ENCODE measurements at places on chromosomes 12 and 14. TPM values are rescaled to one million over a fixed set of nuclear protein-coding genes. Genes with fewer than 3 reads are reported as not detected.
A peak's percentile ranks its signal among the peaks of the same experiment; 100 is the strongest.

- no peak for DNase-seq
Observed at GRCh38 chr12:105109465-105110212, 2.1 kb downstream of the WASHC4 start.

DNA sequence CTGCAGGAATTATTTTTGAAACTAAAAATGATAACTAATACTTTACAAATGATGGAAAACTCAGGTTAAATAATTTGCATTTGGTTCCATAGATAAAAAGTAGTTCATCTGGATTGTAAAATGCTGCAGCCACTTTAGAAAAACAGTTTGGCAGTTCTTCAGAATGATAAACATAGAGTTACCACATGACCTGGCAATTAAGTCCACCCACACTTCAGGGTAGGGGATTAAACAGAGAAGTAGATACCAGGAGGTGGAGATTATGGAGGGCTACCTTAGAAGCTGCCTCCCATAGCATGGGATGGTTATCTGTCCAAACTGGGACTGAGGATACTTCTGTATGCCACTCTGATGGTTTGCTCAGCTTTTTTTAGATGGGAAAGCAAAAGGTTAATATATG is 22.2 kb downstream of the ARF6 start:
- DNase-seq = no peak

DNA sequence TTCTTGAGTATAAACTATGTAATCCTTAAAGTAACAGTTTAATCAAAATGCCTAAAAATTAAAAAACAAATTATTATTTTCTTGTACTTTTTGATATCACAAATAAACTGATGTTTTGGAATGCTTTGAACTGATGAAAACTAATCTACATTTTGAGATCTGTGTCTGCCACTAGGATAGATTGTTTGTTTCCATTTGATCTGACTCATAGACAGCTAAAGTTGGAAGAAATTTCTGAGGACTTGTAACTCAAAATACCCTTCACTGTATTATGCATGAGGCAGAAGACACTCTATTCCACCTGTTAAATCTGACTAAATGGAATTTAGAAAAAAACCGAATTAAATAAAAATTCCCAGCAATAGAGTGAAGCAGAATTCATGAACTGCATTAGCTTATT is 1400.0 kb upstream of the FLRT2 start:
- no peak for DNase-seq

DNA sequence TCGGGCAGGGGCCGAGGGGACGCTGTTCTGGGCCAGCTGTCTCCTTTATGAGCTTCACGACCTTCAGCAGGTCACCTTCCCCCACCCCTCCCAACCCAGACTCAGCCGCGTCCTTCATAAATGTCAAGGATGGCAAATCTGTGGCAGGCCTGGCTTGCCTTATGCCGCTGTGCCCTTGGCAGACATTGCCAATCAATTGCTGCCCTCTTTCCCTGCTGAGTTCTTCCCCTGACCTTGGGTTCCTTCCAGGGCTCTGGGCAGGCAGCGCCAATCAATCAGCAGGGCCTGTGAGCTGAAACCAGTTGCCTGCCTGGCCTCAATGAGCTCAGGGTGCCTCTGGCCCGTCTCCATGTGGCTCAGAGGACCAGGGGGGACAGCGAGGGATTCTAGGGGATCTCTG is 7.7 kb downstream of the FAM222A start:
- no peak for DNase-seq

DNA sequence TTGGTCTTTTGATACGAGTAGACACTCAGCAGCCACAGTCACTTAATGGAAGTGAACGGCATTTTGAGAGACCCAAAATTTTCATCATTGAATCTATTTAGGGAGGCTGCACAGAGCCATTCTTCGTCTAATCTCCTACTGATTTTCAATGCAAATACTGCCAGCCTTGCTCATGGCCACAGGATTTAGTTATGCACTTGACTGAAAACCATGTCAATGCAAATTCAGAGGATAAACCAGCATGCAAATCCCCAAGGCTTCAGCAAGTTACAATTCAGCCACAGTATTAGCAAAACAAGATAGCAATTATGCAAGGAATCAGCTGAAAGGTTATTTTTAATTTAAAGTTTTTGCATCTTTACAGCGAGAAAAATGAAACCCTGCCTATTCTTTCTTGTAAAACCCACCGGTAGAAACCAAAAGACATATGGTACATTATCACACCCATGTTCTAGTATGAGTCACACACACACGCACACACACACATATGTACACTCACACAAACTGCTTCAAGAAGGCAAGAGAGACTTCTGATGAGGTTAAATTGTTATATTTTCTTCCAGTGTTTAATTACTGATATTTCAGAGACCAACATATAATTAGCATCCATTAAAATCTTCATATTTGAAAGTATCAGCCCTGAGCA is 985.3 kb upstream of the FLRT2 start:
- no peak for DNase-seq

DNA sequence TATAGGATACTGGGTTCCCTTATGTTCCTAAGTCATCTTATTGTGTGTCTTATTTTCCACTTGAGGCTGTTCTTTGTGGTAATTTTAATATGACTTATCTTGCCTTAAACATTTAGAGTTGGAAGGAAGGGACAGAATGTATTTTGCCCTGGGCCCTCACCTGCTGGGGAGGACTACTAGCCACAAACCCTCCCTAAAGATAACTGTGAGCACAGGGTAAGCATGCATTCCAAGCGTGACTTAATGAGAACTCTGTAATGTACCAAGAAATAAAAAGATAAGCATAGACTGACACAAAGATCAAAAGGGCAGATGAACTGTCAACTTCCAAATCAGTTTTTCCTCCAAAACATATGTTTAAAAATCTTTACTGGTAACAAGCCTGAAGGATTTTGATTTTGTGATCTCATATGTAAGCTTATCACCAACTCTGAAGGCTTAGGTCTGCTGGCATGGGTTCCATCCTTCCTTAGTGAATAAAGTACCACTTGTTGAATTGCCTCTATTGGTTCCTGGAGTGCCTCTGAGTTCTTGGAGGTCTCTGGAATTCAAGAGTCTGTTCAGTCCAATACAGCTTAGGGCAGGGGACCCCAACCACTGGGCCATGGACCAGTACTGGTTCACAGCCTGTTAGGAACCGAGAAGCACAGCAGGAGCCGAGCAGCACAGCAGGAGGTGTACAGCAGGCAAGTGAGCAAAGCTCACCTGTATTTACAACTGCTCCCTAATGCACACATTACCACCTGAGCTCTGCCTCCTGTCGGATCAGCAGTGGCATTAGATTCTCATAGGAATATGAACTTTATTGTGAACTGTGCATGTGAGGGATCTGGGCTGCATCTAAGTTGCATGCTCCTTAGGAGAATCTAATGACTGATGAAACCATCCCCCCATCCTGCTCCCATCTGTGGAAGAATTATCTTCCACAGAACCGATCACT is 29.8 kb upstream of the NFYB start:
- DNase-seq = no peak

DNA sequence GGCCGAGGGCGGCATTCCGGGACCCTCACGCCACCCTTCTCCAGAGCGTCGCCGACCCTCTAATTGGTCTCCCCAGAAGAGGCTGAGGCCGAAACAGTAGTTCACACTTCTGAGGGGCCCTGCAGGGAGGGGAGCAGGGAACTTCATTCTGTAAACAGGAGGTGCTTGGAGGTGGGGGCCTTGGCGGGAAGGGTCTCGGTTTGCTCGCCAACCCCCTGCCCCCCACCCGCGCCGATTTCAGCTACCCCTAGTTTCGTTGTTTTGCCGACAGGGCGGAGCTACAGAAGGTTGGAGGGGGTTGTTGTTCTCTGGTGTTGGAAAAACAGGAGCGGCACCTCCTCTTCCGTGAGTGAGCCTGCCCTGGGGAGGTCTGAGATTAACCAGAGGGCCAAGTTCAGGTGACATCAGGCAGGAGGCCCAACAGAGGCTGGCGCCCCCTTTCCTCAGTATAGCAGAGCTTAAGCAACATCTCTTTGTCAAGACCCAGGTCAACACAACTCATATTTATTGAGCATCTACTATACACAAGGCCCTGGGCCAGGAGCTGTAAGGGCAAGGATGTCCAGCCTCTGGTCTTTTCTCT is 682 bp downstream of the ERBB3 start:
- DNase-seq = peak; percentile 68

DNA sequence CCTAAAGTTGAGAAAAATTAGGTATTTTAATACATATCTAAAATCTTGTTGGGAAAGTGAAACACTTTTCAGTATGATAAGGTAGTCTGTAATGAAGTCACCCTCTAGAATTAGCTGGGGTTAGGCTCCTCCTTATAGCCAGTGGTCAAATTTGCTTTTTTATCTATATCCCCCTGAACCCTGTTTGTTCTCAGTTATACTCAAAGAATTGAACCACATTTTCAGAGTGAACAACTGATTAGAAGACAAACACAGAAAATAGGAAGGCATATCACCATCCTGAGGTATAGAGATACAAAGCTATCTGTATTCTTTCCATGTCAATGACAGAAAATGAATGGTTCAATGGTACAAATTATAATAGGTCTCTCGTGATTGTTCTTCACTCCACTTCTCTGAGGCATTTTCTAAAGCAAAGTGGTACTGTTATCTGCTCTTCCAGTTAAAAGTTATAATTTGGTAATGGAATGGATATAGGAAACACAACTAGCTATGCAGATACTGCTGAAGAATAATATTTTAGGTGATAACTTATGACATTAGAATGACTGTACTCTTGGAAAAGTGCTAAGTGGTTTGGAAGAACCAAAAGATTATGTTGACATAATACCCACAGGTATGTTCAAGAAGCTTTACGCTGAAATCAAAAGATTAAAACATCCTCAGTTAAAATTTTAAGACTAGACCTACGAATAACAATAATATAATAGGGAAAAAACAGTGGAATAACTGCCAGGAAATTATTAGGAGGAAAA is 27.6 kb downstream of the WASHC3 start:
- DNase-seq = no peak

DNA sequence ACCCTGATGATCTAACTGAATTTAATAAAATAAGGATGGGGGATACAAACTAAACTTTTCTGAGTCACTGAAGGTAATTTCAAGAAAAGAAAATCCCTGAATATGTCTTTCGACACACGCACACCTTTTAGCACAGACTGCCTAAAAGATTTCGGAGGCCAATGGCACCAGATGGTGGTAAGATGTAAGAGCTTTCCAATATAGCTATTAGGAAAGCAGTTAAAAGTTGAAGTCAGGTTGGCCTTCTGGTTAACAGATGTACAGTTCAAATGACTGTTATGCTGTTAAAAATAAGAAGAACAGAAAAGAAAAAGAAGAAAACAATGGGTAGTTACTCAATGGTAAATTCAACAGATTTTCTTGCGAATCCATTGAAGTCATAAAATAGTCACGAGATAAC is 80.7 kb upstream of the KRR1 start:
- DNase-seq = no peak

GRCh38 chr14:71721791-71722190 is 210.4 kb upstream of the RGS6 start:
- DNase-seq = no peak

DNA sequence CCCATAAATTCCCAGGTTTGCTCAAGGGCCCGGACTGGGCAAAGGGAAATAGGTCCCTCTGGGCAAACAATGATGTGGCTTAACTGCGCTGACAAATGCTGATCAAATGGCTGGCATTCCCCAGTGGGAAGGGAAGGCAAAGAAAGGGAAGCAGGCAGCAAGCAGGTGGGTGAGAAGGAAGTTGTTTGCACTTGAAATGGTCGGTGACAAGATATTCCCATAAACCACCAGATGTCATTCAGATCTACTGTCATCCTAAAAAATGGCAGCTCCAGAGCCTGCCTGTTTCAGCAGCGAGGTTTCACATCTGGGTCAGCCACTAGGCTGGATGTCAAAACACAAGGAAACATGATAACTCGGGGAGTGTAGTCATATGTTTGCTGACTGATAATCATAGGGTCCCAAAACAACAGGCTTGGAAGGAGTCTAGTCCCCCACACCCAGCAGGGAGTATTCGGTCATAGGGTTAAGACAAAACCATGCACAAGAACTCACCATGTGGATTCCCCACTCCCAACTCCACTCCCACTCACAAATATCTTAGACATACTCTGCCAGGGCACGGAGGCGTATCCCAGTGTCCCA is 37.9 kb upstream of the MDM1 start:
- DNase-seq = no peak

DNA sequence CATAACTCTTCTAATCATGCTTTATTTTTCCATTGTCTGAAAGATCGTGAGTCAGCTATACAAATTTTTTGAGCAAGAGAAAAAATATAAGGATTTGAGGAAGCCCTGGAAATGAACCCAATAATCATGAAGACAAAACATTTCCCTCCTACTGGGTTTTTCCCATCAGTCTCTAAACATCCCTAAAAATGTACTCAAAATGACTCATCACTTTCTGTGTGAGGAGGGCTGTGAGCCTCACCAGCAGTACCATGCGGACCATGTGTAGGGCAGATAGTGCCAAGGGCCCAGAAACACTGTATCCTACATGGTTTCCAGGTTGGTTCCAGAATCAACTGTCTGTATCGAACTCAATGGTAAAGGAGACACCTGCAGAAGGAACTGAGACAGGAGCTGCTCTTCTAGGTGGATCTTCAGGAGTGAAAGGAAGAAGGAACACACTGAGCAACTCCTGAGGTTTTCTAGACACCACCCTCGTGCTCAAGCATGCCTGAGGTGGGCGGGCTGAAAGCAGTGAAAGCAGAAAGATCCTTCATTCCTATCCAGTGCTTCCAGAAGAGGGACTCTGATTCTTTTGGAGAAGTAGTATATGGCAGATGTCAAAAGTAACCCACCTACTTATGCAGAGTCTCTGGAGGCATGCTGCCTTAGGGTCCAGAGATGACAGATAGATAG is 48.6 kb upstream of the RHOJ start:
- no peak for DNase-seq

- DNase-seq = no peak
Observed at GRCh38 chr12:14768823-14769405, 34.4 kb downstream of the WBP11 start.

- no peak for DNase-seq
Observed at GRCh38 chr12:104372061-104372720, 68.7 kb downstream of the EID3 start.

GRCh38 chr14:72560331-72560730 is 333.6 kb downstream of the DPF3 start:
- no peak for DNase-seq

Gene REC8
- total RNA-seq = 4.7 TPM

Gene FGF23
- total RNA-seq = 0.47 TPM

Gene POTEM
- total RNA-seq = not detected

Measured in liver (tissue), 10 donors.